AG08395 (cell line): ENCODE measurements at places on chromosomes 16 and 17.

GRCh38 chr17:5740937-5741336 is 156.6 kb upstream of the NLRP1 start:
- DNase-seq = no peak

- no peak for DNase-seq
Observed at GRCh38 chr16:65497571-65497970, 375.7 kb upstream of the CDH11 start.

GRCh38 chr16:61969077-61969382 is 67.2 kb downstream of the CDH8 start:
- DNase-seq = no peak

DNA sequence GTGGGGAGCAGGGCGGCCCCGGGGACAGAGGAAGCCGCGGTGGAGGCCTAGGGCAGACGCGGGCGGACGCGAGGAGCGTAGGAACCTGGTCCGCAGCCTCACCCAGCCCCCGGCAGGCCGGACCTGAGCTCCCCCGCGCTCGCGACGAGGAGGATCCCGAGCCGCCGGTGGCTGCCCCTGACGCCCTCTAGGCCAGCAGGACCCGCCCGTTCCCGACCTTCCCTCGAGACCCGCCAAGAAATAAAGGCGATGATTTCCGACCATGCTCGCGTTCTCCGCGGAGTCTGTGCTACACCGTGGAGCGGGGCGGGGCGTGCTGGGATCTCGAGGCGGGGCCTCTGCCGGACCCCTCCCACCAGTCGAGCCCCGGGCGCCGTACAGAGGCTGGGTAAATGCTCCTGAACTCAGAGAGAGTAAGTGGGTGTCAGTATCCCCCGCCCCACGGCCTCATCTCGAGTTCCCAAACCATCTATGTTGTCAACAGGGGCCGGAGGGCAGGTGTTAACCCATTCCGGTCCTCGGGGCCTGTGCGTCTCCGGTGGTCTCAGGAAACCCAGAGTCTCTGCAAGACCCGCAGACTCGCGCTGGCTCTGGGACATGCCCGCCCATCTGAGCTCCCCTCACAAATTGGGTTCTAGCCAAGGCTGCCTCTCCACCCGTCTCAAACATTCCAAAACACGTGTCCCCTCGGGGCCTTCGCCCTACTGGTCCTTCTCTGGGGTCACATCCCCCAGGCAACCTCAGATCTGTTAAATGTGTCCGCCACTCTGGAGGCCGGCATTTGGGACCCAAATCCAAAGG is 13.7 kb downstream of the SYCE1L start:
- DNase-seq = peak; percentile 49

GRCh38 chr17:72393553-72393952 is 272.7 kb downstream of the SOX9 start:
- peak; percentile 84 for DNase-seq

- DNase-seq = no peak
Observed at GRCh38 chr16:67174706-67175231, 4.4 kb downstream of the NOL3 start.

- peak; percentile 75 for DNase-seq
Observed at GRCh38 chr17:78040440-78041385, 82.2 kb downstream of the TNRC6C start.

- DNase-seq = no peak
Observed at GRCh38 chr17:40935624-40936023, 1.8 kb downstream of the KRT23 start.

DNA sequence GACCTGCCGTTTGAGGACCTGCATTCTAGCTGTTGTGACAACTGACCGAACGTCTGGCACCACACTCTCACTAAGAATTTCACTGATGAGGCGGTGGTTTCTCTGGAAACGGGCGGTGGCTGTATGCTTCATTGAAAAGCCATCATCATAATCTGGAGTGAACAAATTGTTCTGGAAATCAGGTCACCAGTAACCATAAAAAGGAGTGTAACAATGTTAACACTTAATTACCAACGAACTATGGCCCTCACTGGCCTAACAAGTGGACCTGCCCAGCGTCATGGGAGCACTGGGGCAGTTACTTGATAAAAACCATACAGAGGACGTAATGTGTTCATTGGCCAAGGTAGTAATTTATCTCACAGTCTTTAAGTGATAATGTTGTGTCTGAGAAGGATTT is 15.4 kb downstream of the SMARCE1 start:
- no peak for DNase-seq
